T-helper 17 cell (primary cell): ENCODE measurements at places on chromosomes 16 and 17.

DNA sequence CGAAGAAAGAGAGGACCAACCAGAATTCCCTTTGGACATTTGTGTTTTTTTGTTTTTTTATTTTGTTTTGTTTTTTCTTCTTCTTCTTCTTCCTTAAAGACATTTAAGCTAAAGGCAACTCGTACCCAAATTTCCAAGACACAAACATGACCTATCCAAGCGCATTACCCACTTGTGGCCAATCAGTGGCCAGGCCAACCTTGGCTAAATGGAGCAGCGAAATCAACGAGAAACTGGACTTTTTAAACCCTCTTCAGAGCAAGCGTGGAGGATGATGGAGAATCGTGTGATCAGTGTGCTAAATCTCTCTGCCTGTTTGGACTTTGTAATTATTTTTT lies 3.6 kb downstream of the SOX9 start:
- DNase-seq, result no peak

DNA sequence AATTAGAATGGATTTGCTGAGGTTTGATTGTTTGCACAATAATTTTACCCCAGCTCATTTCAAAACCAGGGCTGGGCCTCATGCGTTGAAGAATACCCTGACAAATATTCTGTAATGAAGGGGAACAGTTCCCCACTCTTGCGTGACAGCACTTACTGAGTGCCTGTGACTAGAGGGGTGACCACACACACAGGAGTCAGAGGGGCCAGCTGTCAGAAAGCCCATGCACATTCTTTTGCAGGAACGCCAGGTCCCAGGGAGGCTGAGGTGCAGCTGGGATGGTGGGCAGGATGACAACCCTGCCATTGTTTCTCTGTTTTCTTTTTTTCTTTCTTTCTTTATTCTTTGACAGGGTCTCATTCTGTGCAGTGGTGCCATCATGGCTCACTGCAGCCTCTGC lies 44.6 kb downstream of the SMPD3 start:
- DNase-seq, result no peak

DNA sequence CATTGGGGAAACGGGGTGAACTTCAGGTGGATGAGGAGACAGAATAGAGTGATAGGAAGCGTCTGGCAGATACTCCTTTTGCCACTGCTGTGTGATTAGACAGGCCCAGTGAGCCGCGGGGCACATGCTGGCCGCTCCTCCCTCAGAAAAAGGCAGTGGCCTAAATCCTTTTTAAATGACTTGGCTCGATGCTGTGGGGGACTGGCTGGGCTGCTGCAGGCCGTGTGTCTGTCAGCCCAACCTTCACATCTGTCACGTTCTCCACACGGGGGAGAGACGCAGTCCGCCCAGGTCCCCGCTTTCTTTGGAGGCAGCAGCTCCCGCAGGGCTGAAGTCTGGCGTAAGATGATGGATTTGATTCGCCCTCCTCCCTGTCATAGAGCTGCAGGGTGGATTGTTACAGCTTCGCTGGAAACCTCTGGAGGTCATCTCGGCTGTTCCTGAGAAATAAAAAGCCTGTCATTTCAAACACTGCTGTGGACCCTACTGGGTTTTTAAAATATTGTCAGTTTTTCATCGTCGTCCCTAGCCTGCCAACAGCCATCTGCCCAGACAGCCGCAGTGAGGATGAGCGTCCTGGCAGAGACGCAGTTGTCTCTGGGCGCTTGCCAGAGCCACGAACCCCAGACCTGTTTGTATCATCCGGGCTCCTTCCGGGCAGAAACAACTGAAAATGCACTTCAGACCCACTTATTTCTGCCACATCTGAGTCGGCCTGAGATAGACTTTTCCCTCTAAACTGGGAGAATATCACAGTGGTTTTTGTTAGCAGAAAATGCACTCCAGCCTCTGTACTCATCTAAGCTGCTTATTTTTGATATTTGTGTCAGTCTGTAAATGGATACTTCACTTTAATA lies 7.0 kb upstream of the TMEM235 start:
- no peak for DNase-seq

GRCh38 chr17:81551458-81552243 lies 502 bp downstream of the FAAP100 start:
- DNase-seq, result no peak

DNA sequence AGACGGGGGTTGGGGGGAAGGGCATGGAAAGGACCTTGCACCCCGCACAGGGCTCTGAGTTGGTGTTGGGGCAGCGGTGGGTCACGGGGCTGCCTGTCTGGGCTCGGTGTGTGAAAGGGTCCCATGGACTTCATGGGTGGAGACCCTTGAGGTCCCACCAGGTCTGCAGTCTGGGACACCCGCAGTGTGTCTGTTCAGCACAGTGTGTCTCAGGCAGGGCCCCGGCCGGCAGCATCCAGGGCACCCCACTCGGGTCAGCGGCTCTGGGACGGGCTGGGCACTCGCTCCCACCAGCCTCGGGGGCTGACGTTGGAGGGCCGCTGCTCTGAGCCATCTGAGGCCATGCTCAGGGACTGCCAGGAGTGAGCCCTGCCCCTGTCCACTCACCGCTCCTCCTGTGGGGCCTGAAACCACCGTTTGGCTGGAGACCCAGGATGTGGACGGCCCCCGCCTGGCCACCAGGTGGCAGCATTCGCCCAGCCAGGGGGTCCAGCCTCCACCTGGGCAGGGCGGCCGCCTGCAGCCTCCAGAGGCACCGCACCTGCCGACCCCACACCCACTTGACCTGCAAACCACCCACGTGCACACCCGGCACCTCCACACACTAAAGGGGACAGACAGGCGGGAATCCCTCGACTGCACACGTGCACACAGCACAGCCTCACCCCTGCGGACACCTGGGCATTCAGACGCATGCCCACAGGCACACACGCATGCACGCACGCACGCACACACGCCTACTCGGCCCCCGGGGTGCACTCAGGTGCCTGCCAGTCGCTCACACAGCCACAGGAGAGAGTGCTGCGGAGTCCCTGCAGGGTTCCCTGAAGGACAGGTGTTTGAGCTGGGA lies 10.1 kb upstream of the ZFPM1 start:
- peak; percentile 79 for DNase-seq

GRCh38 chr17:238071-238963 lies 56.9 kb upstream of the DOC2B start:
- no peak for DNase-seq

DNA sequence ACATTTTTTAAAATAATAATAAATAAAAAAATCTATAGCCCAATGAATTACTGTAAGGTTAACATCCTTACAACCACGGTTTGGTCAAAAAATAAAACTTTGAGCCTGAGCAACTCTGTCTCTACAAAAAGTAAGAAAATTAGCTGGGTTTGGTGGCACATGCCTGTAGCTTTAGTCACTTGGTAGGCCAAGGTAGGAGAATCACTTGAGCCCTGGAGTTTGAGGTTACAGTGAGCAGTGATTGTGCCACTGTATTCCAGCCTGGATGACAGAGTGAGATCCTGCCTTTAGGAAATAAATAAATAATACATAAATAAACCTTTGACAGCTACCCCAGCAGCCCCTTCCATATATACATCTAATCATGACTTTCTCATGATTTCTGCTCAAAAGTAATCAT lies 26.9 kb upstream of the PHAF1 start:
- no peak for DNase-seq

- peak; percentile 91 for DNase-seq
These were observed 5.4 kb upstream of the ICAM2 start for GRCh38 chr17:64025732-64026294.

GRCh38 chr16:72978212-72978611 lies 69.7 kb downstream of the ZFHX3 start:
- DNase-seq, result no peak

GRCh38 chr17:81294512-81295030 lies 536 bp downstream of the SLC38A10 start:
- no peak for DNase-seq

- no peak for DNase-seq
These were observed 27.6 kb downstream of the PLCG2 start for GRCh38 chr16:81806696-81807095.

GRCh38 chr17:27797390-27798091 lies 2.8 kb downstream of the NOS2 start:
- no peak for DNase-seq

DNA sequence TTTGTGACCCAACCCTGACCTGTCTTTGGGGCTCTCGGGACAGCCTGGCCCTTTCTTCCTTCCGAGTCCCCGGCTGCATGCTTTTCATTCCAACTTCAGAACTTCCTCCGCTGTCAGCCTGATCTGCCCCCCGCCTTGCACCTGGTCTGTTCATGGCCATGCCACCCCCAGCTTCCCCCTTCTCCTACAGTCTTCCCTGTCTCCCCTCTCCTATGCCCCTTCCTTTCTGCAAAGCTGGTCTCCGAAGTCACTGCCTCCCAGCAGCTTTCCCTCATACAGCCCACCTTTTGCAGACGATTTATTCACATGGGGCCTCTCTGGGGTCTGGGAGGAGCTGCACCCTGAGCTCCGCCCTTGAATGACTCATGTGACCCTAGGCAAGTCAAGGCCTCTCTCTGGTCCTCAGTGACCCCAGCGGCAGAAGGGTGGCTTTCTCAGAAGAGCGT lies 47.1 kb upstream of the SDK2 start:
- no peak for DNase-seq

DNA sequence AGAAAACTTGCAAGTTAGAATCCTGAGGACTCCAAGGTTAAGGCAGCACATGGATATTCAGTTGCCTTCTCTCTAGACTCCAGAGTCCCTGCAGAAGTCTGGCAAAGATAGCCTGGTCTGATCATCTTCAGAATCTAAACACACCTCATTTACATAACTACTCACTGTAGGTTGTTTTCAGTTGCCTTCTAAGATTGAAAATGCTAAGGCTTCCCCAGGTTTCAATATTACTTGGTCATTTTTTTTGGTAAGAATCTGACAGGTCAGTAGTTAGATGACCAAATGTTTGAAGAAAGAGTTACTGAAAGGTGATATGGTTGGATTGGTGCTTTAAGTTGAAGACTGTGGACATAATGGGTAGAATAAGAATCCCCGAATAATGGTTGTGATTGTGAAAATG lies 205.4 kb upstream of the KCNJ16 start:
- no peak for DNase-seq

- peak; percentile 36 for DNase-seq
These were observed 11.8 kb downstream of the GNAO1 start for GRCh38 chr16:56203052-56203451.

DNA sequence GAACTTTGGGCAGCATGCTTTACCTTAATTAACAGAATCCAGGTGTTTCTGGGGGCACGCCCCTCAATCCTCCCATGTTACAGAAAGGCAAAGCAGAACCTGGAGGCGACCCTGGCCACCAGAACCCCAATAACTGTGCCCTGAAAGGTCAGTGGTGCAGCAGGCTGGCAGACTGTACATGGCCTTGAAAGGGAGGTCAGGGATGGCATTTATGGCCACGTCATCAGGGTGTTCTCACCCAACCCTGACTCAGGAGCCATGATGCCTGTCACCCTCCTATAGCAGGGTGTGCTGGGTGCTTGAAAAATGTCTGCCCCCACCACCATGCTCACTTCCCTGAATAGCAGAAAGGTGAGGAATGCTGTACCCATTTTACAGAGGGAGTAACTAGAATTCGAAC lies 177.7 kb downstream of the TMEM132E start:
- DNase-seq, result no peak

- no peak for DNase-seq
These were observed 170.7 kb downstream of the CYB561 start for GRCh38 chr17:63275318-63275970.

DNA sequence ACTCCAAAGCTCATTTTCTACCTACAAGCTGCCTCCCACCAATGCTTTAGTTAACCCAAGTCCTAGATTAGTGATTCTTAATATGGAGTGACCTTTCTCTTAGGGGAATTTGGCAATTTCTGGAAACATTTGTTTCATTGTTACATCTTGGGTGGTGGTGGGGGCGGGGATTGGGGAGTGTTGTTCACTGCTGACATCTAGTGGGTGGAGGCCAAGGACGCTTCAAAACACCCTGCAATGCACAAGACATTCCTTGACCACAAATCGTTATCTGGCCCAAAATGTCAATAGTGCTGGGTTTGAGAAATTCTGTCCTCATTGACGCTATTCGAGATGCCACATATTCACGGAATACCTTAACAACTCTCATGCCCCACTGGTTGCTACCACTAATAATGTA lies 282.9 kb downstream of the RBFOX1 start:
- no peak for DNase-seq

- no peak for DNase-seq
These were observed 16.2 kb downstream of the RPH3AL start for GRCh38 chr17:336110-337021.

GRCh38 chr16:81511371-81511770 lies 66.8 kb downstream of the CMIP start:
- DNase-seq, result no peak

- no peak for DNase-seq
These were observed 41.6 kb downstream of the OR3A1 start for GRCh38 chr17:3256575-3256974.

- DNase-seq, result no peak
These were observed 149.8 kb upstream of the DYNLRB2 start for GRCh38 chr16:80390871-80391489.

DNA sequence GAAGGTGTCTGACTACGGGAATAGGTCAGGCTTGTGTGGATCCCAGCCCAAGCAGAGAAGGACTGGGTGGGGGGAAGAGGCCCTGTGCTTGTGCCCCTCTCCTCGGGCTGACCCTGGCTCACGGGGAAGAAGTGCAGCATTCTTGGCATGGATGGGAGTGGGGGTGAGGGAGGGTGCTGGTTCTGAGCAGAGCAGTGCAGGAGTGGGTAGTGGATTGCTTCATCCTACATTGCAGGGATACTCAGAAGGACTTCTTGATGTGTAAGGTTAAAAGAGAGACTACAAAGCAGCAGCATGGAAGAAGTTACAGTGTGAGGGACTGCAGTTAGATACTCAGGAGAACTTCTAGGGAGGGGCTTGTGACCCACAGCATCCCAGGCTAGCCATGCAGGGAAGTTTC lies 2.1 kb downstream of the ARHGAP23 start:
- no peak for DNase-seq

- no peak for DNase-seq
These were observed 106.3 kb downstream of the RPTOR start for GRCh38 chr17:80650751-80651518.

GRCh38 chr17:40541060-40541872 lies 24.0 kb downstream of the CCR7 start:
- DNase-seq, result peak; percentile 72

DNA sequence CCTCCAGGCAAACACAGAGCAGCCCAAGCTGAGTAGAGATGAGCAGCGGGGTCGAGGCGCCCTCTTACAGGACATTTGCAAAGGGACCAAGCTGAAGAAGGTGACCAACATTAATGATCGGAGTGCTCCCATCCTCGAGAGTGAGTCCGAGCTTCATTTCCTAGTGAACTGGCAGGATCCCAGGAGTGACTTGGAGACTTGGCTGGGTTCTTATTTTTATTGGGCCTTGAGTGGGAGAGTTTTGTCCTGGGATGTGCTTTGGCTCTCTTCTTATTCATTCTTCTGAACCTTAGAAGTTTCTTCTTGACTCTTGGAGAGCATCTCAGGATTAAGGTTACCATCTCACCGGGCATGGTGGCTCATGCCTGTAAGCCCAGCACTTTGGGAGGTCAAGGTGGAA lies 27.2 kb upstream of the CDC6 start:
- no peak for DNase-seq

DNA sequence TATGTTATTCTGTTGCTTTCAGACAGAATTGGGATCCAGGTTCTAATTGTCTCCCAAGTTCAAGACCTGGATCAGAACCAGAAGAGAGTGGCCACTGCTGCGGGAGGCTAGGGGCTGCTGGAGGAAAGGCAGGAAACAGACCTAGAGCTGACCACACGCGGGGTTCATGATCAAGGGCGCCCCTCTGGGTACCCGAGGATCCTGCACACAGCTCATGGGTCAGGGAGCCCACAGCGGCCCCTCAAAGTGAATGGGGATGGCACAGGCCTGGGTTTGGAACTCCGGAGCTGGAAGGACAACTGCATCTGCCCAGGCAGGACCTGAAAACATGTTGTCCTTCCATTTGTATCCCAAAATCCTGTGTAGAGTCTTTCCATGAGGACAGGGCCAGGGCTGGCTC lies 107.0 kb downstream of the RMI2 start:
- no peak for DNase-seq
